ENCODE measurements at places on chromosomes 12 and 14. TPM values are rescaled to one million over a fixed set of nuclear protein-coding genes. Genes with fewer than 3 reads are reported as not detected.

GRCh38 chr14:51716610-51717009, 64.9 kb downstream of the FRMD6 start:
- DNase-seq: peak; percentile 6

- DNase-seq: no peak
Measured at GRCh38 chr14:79852950-79853744, 358.2 kb downstream of the DIO2 start.

- DNase-seq: no peak
Measured at GRCh38 chr12:39240587-39240986, 202.3 kb downstream of the KIF21A start.

GRCh38 chr14:33792009-33792719, 158.7 kb downstream of the EGLN3 start:
- no peak for DNase-seq

GRCh38 chr12:87995581-87996178, 33.5 kb downstream of the C12orf50 start:
- peak; percentile 55 for DNase-seq

GRCh38 chr12:48053883-48054282, 49.6 kb upstream of the COL2A1 start:
- no peak for DNase-seq

- DNase-seq: peak; percentile 72
Measured at GRCh38 chr14:90382491-90383125, 14.2 kb upstream of the CALM1 start.

DNA sequence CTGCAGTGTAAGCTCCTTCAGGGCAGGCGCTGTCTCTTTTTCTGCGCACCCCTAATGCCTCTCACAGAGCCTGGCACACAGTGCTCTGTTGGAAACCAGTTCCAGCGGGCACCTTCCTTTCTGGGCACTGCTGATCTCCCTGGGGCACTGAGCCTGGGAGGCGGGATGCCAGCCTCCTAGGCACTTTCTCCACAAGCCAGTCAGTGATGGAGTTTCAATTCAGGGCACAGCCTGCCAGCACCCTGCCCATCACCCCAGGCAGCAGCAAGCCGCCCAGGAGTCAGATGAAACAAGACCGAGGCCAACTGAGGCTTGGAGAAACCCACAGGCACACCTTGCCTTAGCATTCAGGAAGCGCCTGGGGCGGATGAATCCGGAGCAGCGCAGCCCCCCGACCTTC, 5.7 kb upstream of the CTDSP2 start:
- no peak for DNase-seq

DNA sequence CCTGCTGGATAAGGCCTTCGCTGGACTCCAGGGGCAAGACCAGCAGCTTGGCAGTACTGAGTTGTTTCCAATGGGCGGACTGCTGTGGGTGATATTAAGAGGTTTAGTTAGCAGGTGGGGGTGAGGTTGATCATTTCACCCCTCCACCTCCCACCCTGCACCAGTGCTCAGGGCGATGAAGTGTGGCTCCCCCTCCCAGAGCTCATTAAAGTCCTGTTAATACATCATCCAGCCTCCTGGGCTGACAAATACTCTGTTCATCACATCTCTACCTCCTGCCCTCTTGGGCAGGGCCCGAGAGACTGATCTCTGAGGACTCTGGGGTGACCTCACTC, 2.4 kb upstream of the FIGNL2 start:
- no peak for DNase-seq

GRCh38 chr14:103504991-103505565, 17.6 kb downstream of the CKB start:
- DNase-seq: no peak

GRCh38 chr12:101968770-101969169, 91.4 kb downstream of the DRAM1 start:
- no peak for DNase-seq

GRCh38 chr12:127245009-127245408, 1022.0 kb upstream of the TMEM132C start:
- no peak for DNase-seq

DNA sequence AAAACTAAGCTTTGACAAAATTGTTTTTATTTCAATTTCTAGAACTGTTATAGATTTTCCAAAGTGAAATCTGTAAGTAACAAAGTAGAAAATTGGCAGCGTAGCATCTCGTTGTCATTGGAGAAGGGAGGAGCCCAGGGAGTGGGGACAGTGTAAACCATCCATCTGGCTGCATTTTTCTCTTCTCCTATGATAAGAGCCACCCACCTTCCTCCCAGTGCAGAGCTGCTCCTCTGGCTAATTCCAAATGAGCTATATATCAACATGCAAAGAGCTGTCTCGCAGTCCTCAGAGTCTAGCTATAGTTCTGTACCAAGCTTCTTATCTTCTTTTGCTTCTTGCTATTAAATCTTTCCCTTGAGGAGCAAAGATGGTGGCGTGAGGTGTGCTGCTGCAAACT, 56.6 kb downstream of the SCN8A start:
- no peak for DNase-seq

GRCh38 chr14:41120402-41120801, 486.3 kb upstream of the LRFN5 start:
- DNase-seq: no peak

- no peak for DNase-seq
Measured at GRCh38 chr12:95790033-95790916, at the start of gene NTN4. Gene NTN4 (minus strand): TSS chr12:95790764. CDS start chr12:95790309, 455 bp downstream.

DNA sequence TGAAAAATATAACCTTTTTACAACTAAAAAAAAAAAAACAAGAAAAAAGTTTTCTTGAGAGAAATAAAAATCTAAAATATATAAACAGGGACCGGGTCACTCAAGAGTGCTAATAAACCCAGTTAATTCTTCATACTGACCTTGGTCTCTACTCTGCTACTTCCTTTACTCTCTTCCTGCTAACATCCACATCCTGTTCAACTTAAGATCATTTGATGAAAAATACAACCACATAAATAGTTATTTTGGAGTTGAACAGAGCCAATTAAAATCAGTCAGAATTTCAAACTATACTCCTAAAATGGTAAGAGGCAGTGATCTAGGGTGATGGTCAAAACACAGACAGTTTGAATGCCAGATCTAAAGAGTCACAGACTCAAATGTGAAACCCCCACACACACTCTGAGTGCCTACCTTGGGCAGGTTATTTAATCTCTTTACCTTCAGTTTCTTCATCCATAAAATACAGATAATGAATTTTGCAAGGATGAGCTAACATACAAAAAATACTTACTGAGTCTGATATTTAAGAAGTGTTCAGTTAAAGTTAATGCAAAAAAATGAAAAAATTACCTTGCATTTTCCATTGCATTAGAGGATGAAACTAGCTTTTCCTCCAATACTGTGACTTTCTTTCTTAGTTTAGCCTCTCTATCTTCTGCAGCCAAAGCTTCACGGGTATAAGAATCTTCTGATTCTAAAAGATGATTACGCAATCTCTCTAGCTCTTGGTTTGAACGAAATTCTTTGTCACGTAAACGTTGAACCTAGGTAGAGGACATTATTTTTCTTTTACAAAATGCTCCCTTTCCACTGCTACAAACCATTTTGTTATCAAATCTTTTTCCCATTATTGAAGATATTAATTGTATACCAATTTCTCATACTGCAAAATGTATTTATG, 40.9 kb downstream of the TRIP11 start:
- no peak for DNase-seq

- no peak for DNase-seq
Measured at GRCh38 chr12:57429473-57430111, 1.3 kb downstream of the R3HDM2 start.

DNA sequence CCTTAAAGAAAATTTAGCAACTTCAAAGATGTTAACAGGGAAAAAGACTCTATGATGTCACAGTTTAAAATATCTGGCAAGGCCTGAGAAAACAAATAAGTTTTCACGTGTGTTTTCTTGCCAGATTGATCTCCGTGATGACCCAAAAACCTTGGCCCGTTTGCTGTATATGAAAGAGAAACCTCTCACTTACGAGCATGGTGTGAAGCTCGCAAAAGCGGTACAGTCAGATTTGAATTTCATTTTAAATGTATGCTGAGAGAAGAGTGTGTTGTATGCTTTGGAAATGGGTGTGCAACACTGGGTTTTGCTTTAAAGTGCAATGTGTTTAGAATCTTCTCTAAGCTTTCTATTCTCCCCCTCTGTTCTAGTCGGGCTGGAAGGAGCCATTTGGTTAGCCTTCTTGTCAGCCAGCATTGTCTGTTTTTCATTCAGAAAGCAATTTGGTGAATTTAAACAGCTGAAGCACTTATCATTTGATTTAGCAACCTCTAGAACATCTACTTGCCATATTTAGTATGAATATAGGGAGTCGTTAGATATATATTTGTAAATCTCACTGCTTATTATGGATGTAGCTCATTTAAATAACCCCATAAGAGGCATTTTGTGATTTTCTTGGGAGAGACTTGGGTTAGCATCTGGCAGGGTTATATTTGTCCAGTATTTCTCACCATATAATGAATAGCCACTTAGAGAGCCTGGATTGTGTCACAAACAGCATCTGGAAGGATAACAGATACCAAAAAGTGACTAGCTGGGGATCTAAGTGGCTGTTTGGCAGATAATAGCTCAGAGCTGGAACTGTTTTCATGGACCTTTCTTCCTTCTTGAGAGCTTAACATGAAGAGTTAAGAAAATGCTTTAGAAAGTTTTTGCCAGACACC, 35.5 kb downstream of the GPHB5 start:
- no peak for DNase-seq

- no peak for DNase-seq
Measured at GRCh38 chr12:80099259-80099658, at the start of gene OTOGL. Gene OTOGL (plus strand): TSS chr12:80099537. CDS start chr12:80209432, 109,895 bp downstream.

DNA sequence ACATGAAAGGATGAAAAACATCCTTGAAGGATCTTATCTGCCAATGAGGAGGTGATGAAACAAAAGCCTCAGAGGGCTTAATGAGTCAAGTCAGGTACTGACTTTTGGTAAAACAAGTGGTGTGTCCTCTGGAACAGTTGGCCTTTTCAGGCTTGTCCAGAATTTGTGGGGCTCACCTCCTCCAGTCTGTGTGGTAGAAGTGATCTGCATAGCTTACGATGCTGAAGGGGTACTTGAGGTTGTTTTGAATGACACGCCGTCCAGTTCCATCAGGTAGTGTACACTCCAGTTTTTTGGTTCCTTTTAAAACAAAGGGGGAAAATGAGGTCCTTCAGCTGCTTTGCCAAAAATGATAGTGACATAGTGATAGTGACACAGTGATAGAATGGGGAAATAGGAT, 17.0 kb downstream of the RTRAF start:
- no peak for DNase-seq

DNA sequence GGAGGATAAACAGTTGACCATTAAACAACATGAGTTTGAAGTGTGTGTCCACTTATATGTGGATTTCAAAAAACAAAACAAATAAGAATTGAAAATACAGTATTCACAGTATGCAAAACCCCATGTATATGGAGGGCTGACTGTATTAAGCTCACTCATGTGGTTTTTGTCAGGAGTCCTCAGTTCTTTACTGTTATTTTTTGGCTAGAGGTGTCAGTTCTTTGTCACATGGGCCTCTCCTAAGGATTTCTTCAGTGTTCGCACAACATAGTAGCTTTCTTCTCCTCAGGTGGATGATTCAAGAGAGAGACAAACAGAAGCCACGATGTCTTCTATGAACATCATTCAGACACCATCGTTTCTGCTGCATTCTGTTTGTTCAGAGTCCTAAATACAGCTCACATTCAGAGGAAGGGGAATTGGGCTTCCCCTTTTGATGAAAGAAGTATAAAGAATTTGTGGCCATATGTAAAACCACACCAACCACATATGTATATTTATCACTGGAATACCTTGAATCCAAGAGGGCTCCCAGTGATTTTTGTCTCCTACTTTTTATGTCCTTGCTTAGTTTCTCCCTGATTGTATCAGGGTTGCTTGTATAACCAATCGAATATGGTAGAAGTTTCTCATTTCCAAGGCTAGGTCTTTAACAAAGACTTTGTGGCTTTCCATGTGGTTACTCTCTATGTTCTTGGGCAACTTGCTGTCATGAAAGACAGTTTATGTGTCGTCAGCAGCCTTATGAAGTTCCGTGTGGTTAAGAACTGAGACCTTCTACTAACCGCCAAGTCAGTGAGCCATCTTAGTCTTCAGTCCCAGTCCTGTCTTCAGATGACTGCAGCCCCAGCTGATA, 18.9 kb downstream of the MNAT1 start:
- DNase-seq: no peak

DNA sequence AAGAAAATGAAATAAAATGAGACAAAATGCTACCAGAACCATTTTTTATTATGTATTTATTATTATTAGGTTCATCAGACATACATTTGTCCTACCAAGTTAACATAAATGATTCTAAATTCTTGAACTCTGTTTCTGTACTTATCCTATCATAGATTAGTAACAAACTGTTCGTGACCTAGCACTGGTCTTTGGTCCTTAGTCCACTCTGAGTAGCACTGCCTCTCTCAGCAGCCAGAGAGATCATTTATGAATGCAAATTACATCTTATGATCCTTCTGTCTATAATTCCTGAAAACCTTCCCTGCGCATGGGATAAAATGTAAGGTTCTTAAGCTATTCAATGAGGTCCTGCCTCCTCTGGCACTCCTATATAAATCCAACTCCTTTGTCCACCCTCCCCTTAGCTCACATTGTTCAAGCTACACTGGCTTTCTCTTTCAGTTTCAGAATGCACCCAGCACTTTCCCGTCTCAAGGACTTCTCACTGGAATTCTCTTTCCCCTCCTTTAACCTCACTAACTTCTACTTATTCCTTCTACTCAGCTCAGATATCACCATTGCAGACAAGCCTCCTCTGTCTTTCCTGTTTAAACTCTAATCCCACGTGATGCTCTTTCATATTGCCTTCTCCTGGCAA, 17.1 kb downstream of the PDZRN4 start:
- DNase-seq: no peak

DNA sequence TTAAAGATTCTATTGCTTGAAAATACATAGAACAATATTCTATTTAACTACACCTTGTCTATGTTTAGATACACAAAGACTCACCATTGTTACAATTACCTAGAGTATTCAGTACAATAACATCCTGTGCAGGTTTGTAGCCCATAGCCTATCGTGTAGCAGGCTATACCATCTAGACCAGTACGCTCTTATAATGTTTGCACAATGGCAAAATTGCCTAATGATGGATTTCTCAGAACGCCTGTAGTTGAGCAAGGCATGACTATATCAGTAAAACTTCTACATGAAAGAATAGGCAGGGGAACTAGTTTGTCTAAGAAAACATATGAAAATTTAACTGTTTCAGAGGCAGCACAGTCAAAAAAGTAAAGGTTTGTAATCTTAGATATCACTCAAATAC, 375.9 kb downstream of the DAD1 start:
- no peak for DNase-seq

DNA sequence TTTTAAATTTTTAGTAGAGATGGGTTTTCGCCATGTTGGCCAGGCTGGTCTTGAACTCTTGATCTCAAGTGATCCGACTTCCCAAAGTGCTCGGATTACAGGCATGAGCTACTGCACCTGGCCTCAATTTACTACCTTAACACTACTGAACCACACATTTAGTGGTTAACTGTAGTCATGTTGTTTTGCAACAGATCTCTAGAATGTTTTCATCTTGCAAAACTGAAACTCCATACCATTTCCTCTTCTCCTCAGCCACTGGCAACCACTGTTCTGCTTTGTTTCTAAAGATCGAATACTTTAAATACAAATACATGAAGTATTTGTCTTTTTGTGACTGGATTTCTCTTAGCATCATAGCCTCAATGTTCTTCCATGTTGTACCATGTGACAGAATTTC, 15.4 kb upstream of the SMCO2 start:
- DNase-seq: no peak

Gene LRTM2
- 4.5 TPM for total RNA-seq

Gene ADAM20
- total RNA-seq: 2.5 TPM

Gene PCED1B
- total RNA-seq: 0.94 TPM

Gene ATP23
- 7.5 TPM for total RNA-seq

Gene E2F7
- 1.4 TPM for total RNA-seq

Gene ITGB7
- total RNA-seq: not detected

Gene BCL2L14
- total RNA-seq: not detected

Gene RNASE11
- not detected for total RNA-seq

Gene RNASE7
- total RNA-seq: not detected

Gene MAP3K9
- total RNA-seq: 19.3 TPM

Gene SLC4A8
- total RNA-seq: 31.8 TPM

Data from occipital lobe (tissue), 3 donors.